Activated CD8-positive, alpha-beta memory T cell treated with anti-CD3 and anti-CD28 coated beads, Interleukin-2, amount 10 ng/mL, durations not matched to agents 7 days and 5 days (primary cell): ENCODE measurements at places on chromosomes 16 and 17. TPM values are rescaled to one million over a fixed set of nuclear protein-coding genes. Genes with fewer than 3 reads are reported as not detected.

- H3K27me3 ChIP-seq, result no peaks in the 10 kb centered on the region
- H3K4me1 ChIP-seq, result peaks cover 22% of the 10 kb centered on the region
- no peak overlapping the region for H3K4me3 ChIP-seq
- H3K27ac ChIP-seq, result no peak overlapping the region
- no peak for DNase-seq
Observed at GRCh38 chr17:1002412-1002753, 5.5 kb downstream of the TIMM22 start.

DNA sequence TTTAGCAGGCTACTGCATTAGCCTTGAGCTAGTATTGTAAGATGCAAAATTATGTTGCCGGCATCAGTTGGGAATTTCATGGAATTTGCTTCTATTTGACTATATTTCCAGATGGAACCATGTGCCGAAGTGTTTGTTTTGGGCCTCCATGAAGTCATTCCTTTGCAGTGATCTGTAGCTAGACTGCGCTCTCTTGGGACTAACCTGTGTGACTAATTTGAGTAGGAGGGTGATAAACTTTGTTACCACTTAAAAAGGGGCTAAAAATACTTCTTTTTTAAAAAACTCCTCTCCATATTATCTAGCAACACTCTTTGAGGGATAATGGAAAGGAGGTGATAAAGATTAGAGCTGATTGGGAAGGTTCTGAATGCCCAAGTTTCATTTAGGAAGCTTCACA is 166.8 kb upstream of the TBX2 start:
- H3K27ac ChIP-seq, result no peak overlapping the region
- no peaks in the 10 kb centered on the region for H3K27me3 ChIP-seq
- H3K4me1 ChIP-seq, result peaks cover 11% of the 10 kb centered on the region
- DNase-seq, result no peak
- peaks cover 3% of the 10 kb centered on the region for H3K36me3 ChIP-seq

DNA sequence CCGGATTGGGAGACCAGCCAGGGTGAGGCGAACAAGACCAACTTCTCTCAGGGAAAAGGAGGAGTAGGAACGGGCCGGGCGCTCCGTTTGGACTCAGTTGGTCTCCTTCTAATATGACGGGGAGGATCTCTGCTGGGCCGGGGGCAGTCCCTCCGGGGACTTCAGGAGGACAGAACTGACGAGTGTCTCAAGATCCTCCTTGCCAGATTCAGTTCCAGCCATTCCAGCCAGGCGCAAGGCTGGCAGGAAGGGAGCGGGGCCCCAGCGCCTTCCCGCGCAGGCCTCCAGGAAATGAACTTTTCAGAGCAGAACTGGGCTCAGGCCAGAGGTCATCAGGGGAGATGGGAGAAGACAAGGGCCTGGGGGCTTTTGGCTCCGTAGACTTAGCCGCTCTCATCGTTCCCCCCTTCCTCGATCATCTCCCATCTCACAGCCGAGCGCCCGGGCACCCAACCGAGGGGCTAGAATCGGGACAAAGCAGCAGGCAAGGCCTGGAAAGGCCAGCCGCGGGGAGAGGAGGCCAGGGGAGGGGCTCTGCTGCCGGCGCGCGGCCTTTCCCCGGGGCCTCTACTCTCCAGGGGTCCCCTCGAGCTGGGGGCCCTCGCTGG is 1.6 kb downstream of the ZNF423 start:
- H3K4me3 ChIP-seq, result no peak overlapping the region
- H3K27me3 ChIP-seq, result peaks cover 59% of the 10 kb centered on the region
- no peaks in the 10 kb centered on the region for H3K36me3 ChIP-seq
- DNase-seq, result no peak
- H3K4me1 ChIP-seq, result peaks cover 9% of the 10 kb centered on the region
- no peak overlapping the region for H3K27ac ChIP-seq

DNA sequence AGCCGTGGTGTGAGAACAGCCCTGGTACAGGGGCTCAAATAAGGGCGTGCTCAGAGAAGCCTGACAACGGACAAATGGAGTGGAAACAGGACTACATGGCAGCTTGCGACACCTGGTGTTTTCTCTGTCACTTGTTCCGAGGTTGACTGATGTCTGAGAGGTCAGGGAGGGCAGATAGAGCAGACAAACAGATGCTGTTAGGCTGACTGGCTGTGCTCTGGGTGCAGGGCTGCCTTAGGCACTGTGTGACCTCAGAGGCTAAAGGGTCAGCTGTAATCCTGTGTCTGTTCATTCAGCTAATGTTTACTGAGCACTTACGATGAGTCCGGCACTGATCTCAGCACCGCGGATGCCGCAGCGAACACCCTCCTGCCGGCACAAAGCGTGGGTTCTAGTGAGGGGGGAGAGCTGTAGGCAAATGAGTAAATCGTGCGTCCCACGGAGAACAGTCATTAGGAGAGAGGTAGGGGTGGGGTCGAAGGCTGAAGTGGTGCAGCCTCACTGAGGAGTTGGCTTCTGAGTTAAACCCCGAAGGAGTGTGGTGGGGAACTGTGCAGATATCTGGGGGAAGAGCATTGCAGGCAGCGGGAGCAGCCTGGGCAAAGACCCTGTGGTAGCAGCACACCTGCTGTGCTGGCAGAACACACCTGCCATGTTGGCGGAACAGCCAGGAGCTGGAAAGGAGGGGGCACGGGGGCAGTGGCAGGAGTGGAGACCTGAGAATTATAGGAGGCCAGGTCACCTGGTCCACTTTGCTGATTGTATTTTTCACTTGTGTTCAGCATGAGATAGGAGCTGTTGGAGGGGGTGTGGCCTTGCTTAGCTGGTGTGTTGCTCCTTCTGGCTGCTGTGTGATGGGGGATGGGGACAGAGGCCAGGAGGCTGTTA is 35.0 kb downstream of the GPT2 start:
- H3K4me3 ChIP-seq, result no peak overlapping the region
- DNase-seq, result no peak
- no peak overlapping the region for H3K27ac ChIP-seq
- H3K36me3 ChIP-seq, result peaks cover 13% of the 10 kb centered on the region
- no peaks in the 10 kb centered on the region for H3K27me3 ChIP-seq

DNA sequence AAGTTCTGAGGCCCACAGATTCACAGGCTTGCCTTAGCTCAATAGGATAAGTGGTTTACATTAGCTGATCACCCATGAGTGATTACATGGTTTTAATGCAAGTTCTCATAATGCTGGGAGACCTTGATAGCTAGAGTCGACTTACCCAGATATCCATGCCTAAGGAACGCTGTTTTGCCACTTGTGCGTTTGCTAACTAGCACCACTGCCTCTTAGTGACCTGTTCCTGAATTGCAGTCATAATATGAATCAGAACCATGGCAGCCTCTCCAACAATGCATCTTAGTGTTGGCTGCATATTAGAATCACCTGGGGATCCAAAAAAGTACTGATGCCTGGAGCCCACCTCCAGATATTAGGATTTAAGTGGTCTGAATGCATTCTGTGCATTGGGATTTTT is 251.1 kb upstream of the CDH5 start:
- no peak overlapping the region for H3K4me3 ChIP-seq
- DNase-seq, result no peak
- no peaks in the 10 kb centered on the region for H3K27me3 ChIP-seq
- no peak overlapping the region for H3K27ac ChIP-seq
- H3K4me1 ChIP-seq, result no peaks in the 10 kb centered on the region

- H3K4me1 ChIP-seq, result peaks cover 16% of the 10 kb centered on the region
- DNase-seq, result no peak
- H3K27me3 ChIP-seq, result no peaks in the 10 kb centered on the region
- no peaks in the 10 kb centered on the region for H3K36me3 ChIP-seq
- H3K4me3 ChIP-seq, result no peak overlapping the region
Observed at GRCh38 chr17:8362651-8363332, 13.7 kb downstream of the KRABD2 start.

- no peaks in the 10 kb centered on the region for H3K27me3 ChIP-seq
- no peak for DNase-seq
- H3K27ac ChIP-seq, result no peak overlapping the region
- no peaks in the 10 kb centered on the region for H3K4me1 ChIP-seq
- no peak overlapping the region for H3K4me3 ChIP-seq
- H3K36me3 ChIP-seq, result peaks cover 8% of the 10 kb centered on the region
Observed at GRCh38 chr17:82171750-82172375, 40.8 kb downstream of the CCDC57 start.

The TOX3 gene
- not detected for total RNA-seq

The HOXB5 gene
- total RNA-seq, result not detected
